ENCODE measurements at places on chromosomes 5 and 9.

DNA sequence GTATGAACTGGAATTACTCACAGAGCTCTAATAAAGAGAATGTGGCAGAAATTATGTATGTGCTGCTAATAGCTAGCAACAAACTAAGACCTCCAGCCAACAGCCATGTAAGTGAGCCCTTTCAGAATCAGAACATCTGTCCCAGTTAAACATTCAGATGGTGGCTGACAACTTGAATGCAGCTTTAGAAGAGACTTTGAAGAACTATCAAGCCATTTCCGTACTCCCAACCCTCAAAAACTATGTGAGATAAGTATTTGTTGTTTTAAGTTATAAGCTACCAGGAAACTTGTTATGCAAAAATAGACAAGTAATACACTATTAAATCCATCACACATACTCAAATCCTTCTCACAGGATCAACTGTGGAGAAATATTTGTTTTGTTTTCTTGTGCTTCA, 205.2 kb upstream of the EDIL3 start:
- no peak for DNase-seq

DNA sequence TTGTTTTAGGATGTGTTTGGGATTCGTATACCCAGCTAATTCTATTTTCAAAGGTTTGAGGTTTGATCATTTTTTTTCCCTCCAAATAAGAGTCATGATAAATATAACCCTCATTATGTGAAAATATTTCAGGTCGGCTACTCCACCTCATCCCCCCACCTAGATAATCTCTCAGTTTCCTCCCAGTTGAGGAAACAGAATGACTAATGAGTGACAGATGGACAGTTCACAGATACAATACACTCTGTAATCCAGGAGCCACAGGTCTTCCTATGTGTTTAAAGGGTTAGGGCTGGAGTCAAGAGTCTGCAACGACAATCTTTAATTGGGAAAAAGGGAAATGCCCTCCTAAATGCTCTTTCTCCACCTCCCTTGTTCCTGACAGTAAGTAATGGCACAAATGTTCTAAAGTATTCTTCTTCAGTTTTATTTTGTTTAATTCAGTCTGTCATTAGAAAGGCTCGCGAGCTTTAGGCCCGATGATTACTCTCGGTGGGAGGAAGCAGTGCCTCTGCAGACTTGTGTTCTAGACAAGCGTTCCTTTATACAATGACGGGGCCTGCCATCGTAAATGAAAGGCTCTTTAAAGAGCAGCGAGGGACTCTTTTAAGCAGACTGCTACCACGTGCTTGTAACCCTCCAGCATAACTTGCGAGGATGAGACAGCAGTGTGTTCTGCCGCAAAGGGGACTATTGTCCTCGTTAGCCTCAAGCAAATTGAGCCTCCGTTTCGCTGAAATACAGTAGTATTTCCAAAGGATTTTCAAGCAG, 69.0 kb downstream of the MEF2C start:
- DNase-seq: no peak

DNA sequence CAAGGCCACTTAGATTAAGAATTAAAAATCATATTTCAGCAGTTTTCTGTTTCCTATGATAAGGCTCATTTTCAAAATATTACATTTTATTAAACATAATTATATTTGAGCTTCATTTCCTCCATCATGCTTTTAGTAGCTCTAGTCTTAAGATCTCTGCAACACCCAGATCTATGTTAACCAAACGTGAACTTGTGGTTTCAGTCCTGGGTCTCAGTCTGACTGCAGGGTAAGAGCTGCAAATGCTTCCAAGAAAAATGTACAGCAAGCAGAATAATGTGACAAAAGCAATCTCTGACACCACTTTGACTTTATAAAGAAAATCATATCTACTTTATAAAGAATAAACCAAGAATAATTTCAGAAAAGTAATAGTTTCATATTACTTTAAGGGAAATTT, 512.4 kb downstream of the SEMA5A start:
- no peak for DNase-seq

DNA sequence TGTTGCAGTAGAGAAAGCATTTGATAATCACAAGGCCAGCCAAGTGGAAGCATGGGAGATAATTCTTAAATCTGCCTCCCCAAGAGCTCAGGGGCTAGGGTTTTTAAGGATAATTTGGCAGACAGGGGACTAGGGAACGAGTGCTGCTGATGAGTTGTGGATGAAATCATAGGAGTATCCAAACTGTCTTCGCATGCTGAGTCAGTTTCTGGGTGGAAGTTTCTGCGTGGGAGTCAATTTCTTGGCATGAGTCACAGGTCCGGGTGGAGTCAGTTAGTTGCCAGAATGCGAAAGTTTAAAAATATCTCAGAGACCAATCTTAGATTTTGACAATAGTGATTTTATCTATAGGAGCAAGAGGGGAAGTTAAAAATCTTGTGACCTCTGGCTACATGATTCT, 112.6 kb downstream of the TMC1 start:
- no peak for DNase-seq

- no peak for DNase-seq
Measured at GRCh38 chr5:125310749-125311148, 564.3 kb upstream of the ZNF608 start.
